ENCODE measurements at places on chromosomes 4 and X.
A peak's percentile ranks its signal among the peaks of the same experiment; 100 is the strongest.

DNA sequence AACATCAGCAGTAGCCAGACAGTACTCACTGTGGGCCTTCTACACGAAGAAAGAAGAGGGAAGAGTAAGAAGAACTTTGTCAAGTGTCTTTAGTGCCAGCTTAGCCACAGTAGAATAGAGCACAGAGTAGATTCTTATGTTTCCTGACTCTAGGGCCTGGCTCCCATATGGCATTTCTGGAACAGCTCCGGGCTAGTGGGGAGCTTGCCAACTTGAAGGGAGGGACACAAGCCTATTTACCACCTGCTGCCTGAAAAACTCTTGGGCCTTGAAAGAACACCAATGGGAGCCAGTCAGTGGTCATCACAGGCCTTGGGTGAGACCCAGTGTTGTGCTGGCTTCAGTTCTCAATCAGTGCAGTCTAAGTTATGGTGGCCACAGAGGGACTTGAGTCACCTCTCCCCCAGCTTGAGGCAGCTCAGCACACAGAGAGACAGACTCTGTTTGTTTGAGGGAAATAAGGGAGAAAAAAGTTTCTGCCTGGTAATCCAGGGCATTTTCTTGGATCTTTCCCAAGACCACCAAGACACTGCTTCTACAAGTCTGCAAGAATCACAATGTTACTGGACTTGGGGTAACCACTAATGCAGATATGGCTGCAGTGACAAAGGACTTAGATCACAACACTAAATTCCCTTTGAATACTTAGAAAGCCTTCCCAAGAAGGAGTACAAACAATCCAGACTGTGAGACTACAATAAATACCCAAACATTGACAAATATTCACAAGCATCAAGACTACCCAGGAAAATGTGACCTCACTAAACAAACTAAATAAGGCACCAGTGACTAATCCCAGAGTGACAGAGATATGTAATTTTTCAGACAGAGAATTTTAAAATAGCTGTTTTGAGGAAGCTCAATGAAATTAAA is 261.0 kb upstream of the NDST3 start:
- no peak for DNase-seq

DNA sequence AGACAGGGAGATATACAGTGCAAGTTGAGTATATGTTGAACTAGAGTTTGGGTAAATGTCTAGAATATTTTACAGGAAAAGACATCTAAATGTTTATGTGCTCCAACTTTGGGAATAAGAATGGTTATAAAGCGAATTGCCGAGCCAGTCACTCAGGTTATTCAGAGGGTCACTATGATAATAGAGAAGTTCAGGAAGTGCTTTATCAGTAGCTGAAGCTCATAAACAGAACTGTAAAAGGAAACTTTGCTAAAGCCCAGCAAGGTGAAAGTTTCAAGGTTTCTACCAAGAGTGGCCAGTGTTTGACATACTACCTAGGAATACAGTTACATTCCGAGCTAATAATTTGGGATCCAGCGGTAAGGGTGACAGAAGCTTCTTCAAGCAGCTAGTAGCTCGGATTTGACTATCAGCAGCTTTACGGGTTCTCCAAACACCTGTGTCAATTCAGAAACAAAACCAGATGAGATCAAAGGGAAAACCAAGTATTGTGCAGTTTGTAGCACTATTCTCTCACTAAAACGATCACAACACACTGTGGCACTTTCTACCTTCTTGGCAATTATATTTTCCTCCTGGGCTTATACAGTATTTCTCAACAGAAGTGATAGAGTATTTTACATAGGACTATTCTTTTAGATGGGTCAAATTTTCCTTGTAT is 17.2 kb upstream of the BCLAF3 start:
- DNase-seq = no peak

DNA sequence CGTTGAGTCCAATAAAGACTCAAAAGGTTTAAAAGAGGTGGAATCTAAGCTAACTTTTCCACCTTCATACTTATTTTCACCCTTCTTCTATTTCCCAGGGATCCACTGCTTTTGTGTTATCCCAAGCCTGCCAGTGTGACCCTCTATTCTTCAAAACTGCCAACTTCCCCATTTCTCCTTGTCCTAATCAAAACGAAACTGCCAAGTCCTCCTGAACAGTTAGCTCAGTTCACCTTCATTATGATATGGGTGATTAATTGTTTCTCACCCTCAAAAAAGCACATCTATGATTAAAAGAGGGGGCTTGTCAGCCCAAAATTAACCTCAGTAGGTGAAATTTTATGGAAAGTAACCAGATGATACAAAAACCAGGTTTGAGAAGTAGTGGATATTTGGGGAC is 108.4 kb downstream of the GUCY2F start:
- DNase-seq = peak; percentile 50

- peak; percentile 23 for DNase-seq
Measured at GRCh38 chrX:13693341-13693961, 4.5 kb downstream of the RAB9A start.

DNA sequence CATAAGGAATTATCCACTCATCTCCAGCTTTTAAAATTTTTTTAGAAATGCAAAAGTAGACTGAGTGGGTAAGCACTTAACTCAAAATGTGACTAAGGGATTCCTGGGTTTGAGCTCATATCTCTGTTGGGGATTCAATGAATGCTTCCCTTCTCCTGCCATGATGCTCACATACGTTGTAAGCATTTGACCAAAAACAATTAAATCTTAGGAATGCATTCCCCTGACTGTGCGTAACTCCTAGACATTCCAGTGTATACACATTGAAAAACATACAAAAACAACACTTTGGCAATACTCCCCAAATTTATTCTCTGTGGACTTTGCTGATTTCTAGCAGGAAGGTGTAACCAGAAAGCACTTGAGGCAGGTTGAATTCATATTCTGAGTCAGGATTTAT is 29.8 kb downstream of the SPANXA2 start:
- no peak for DNase-seq

DNA sequence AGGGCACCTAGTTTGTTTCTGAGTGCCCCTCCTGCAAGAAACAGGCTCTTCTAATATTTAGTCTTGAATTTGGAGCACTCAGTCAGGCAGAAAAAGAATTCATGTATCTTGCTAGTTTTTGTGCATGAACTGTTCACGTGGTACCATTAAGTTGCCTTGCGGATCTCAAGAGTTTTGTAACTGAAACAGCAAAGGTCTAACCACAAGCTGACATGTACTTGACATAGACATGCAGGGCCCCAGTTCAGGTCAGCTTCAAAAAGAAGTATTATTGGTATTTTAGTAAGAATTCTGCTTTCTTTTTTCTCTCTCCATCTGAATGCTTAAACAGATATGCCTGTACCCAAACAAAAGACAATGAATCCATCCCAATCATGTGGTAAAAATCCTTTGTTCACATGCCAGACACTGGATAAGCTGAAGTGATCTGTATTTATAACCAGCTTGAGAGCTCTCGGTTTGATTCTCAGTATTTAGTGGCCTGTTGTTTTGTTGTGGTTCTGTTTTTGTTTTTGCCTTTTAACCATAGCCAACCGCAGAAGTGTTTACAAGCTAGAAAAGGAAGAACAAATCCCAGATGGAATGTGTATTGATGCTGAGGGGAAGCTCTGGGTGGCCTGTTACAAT is 13.0 kb downstream of the RGN start:
- DNase-seq = no peak

GRCh38 chr4:1030559-1030958 is 19.1 kb downstream of the FGFRL1 start:
- no peak for DNase-seq

GRCh38 chrX:55011294-55011693 is 11.1 kb downstream of the APEX2 start:
- no peak for DNase-seq

DNA sequence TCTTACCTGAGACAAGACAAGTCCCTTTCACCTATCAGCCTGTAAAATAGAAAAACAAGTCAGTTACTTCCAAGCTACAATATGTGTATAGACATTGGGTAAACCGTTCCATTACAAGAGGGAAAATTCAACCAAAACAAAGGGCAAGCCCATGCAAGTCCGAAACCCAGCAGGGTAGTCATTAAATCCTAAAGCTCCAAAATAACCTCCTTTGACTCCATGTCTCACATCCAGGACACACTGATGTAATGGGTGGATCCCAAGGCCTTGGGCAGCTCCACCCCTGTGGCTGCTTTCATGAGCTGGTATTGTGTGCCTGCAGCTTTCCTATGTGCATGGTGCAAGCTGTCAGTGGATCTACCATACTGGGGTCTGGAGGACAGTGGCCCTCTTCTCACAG is 14.7 kb upstream of the FAM47B start:
- DNase-seq = no peak

- DNase-seq = no peak
Measured at GRCh38 chrX:122907375-122907774, 276.7 kb upstream of the GRIA3 start.

DNA sequence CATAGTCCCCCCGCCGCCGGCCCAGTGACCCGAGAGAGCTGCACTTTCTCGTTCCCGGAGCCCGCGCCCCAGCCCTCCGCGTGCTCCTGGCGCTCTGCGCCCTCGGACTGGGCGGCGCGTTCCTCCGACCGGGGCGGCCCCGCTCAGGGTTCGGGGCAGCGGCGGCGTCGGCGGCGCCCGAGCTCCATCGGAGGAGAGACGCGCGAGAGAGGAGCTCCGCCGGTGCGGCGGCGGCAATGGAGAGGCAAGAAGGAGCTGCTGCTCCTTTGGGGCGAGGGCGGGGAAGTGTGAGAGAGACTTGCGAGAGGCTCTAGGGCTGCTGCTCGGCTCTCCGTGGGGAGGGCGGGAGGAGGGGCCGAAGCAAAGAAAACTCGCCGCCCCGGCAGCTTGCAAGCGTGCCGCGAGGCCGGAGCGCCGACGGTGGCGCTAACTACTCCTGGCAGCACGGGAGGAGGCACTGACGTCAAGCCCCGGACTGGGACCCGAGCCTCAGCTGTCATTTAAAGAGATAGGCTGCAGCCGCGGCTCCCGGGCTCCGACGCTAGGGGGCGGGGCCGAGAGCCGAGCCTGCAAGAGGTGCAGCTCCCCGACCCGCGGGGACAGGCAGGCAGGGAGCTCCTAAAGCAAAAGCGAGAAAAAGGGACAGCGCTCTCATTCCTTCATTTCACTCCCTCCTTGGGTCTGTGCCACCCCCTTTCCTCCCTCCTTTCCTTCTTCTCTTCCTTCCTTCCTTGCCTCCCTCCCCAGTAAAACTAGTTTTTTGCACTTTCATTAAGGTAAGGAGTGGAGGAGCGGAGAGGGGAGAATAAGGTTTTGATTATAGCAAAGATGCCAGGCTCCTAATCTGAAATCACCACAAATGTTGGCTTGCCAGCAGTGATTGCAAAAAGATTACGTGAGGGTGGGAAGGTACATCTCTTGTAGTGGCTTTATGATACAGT is at the start of gene KCTD8:
Gene KCTD8 (minus strand): TSS at position 289 of the 941 bp plus-strand sequence.
- peak; percentile 47 for DNase-seq

DNA sequence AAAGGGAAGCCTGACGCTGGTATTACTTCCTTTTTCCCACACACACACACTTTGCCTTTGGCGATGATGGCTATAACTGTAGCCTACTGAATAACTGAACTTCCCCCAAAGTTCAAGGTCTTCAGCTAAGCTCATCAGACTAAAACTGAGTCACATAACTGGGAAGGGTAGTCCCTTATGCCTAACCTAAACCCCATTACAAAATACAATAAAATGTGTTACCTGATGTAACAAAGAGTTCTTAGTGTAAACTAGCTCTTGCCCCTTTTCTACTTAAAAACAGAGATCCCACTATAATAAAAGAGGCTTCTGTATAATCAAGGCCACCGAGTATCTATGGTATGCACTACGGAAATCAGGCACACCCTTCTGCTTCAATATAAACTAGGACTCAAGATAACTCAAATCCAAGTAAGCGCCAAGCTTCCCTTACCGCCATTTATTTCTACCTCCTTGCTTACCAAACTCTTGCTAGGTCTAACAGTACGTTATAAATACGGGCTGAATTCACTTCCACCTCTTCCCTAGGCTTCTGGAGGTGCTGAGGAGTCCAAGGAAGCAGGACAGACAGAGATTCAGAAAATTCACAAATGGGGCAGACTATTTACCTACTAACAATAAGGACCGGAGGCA is 2.4 kb downstream of the OTUD4 start:
- peak; percentile 92 for DNase-seq

DNA sequence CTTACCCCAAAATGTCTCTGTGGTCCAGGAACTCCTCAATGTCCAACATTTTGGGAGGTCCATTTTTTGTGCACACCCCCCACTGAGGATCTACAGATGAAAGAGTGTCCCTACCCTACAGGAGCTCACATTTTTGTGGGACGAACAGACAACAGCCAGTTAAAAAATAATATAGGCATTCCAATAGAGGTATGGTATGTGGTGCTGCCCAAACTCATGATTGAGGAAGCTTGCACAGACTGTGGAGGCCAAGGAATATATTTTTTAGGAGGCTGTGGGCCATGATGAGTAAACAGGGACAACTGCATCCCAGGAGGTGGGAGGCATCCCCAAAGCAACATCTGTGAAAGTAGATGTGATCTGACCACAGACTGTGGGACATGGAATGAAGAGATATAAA is 181.0 kb upstream of the HCCS start:
- no peak for DNase-seq

- DNase-seq = no peak
Measured at GRCh38 chrX:139158256-139158655, 372.3 kb upstream of the F9 start.

GRCh38 chrX:120308959-120309872 is 2.0 kb downstream of the TMEM255A start:
- peak; percentile 50 for DNase-seq

DNA sequence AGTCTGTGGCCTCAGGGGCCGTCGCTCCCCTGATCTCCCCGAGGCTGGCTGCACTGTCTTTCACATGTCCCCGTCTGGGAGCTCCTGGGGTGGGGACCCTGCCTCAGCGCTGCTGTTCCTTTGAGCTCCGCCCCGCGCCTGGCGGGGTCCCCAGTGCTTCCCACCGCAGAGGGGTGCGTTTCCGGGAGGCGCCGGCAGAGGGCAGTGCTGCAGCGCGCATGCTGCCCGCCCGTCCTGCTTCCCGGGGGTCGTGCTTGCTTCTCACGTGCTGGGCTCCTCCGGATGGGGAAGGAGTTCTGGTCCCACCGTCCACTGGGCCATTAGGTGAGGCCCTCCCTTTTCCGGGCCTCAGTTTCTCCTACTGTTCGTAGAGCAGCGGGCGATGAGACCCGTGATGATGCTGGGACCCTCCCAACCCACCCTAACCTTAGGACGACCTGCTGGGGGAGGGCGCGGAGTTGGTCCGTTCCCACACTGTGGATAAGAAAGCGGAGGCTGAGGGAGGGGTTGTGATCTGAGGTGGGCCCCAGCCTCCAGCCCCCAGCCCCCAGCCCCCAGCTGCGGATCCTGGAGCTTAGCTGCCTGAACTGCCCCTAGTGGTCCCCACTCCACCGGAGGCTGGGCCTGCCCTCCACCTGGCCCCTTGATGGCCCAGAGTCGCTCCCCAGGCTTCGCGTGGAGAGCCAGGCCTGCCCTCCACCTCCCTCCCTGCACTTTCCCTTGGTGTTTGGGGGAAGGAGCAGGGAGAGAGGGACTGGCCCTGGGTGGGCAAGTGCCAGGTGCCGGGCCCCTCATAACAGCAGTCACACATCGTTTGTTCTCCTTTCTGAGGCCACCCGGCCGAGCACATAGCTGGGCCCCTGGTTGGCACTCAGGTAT is 15.3 kb downstream of the CPZ start:
- no peak for DNase-seq

- no peak for DNase-seq
Measured at GRCh38 chr4:76689145-76689817, 208.7 kb downstream of the SOWAHB start.

GRCh38 chr4:183557611-183558010 is 52.8 kb downstream of the ING2 start:
- DNase-seq = no peak

GRCh38 chr4:153488006-153488891 is 22.1 kb downstream of the TMEM131L start:
- DNase-seq = peak; percentile 93

- DNase-seq = no peak
Measured at GRCh38 chr4:16817286-16817685, 81.2 kb downstream of the LDB2 start.

Measured in inflammatory macrophage treated with lipopolysaccharide for 4 hours (primary cell).